ENCODE measurements at places on chromosomes 16 and 17.

DNA sequence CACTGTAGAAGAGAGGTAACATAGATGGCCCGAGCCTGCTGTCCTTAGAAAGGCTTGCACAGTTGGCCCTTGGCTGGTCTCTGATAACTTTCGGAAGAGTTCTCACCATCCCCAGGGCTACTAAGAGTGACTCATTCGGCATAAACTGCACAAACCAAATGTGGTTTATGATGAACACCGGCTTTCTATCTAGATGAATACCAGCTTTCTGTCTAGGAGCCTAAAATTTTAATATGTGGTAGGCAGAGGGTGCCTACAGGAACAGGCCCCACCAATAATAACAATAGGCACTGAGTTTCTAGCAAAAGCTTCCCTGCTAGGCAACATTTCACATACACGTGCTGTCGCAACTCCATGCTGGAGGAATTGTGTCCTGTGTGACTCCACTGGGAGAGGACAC, 15.4 kb downstream of the CNOT1 start:
- DNase-seq = no peak

GRCh38 chr17:58385359-58385899, 31.9 kb downstream of the RNF43 start:
- no peak for DNase-seq

DNA sequence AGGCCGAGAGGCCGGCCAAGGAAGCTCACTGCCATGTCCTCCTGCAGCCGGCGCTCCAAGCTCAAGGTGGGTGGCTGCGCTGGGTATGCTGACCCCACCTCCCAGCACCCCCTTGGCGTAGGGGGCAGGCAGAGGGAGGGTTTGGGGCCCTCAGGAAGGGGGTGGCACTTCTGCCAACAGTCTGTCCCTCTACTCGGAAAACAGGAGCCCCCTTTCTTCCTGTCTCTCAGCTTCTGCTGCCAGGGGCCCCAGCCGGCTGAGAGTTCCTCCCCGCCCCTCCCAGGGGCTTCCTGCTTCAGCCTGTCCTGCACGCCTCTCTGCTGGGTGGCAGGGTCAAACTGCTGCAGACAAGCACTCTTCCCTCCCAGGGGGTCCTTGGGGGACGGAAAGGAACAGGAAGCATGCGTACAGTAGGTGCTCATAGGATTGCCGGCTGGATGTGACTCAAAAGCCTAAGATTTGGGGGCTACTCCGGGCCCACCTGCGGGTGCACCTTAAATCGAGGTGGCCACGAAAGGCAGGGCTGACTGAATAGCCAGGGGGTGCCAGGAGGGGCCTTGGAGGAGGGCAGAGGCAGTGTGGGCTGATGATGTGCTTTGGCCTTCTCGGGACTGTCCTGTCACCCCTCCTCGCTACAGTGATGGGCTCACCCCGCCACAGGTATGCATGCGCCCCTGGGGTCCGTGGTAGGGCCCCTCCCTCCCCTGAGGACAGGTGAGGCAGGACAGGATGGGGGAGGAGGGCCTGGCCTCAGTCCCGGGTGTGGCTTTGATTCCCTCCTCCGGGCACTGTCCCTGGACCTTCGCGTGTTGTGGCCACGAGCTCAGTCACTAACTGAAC, 4.0 kb downstream of the CBX2 start:
- DNase-seq = no peak

DNA sequence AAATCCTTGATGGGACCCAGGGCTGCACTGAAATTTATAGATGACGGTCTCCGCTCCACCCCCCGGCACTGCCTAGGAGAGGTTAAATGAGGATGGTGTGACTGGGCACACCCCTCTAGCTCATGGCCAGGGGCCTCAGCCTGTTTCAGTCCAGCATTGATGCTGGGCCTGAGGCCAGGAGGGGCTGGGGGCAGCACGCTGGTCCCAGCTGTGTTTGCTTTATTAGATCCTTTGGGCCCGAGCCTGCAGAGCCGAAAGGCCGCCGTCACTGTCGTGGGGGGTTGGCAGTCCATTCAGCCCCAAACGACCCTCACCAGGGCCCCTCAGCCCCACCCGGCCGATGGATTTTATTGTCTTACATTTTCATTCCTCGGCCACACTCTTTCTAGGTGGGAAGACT, 10.8 kb upstream of the DOK4 start:
- DNase-seq = no peak

DNA sequence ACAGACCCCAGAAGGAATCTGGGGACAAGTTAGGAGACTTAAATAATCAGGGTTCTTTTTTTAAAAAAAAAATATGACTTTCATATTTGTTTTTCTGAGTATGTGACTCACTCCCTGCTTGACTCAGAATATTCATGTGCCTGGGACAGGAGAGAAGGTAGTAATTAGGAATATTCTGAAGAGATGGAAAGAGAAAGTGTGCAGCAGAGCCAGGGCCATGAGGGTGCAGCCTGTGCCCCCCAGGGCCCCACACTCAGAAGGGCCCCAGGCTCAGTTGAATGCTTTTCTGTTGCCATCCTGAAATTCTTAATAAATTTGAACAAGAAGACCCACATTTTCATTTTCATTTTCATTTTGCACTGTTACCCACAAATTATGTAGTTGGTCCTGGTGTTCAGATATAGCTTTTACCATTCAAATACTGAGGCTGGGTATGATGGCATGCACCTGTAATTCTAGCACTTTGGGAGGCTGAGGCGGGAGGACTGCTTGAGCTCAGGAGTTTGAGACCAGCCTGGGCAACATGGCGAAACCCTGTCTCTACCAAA, 11.5 kb upstream of the LONP2 start:
- DNase-seq = no peak

DNA sequence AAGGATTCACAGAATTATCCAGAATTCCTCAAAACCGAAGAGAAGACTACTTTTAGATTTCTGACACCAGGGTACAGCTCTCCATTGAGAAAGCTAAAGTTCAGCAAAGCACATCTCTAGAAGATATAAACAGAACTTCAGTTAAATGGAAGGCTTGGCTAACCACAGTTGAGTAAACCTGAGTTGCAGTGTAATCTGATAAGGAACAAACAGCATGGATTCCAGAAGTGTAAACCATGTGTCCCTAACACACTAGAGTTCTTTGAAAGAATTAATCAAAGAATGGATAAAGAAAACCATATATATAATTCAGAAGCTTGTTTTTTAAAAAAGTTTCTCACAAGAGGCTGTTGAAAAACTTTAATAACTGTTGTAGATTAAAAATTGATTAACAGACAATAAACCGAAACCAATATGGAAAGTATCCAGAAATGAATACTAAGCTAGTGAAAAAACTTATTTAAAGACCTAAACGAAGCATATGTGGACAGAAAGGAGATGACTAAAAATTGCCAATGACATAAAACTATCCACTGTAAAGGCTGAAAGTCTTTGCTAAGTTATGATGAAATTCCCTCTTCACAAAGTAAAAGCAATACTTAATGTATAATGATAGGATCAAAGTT, 4.3 kb downstream of the RNF43 start:
- no peak for DNase-seq

- DNase-seq = peak; percentile 86
Observed at GRCh38 chr17:17538417-17539391, 42.5 kb upstream of the RASD1 start.

- DNase-seq = no peak
Observed at GRCh38 chr17:77654296-77654695, 304.2 kb upstream of the TNRC6C start.

GRCh38 chr16:55453909-55454308, 25.1 kb upstream of the MMP2 start:
- DNase-seq = no peak

- no peak for DNase-seq
Observed at GRCh38 chr16:80948886-80949493, 57.7 kb downstream of the CMC2 start.

GRCh38 chr17:4833941-4834680, 971 bp downstream of the MINK1 start:
- no peak for DNase-seq

Data from NCI-H2081 treated with DMSO at 0.1 percent for 48 hours (cell line).